ENCODE measurements at places on chromosomes 3 and 15.

DNA sequence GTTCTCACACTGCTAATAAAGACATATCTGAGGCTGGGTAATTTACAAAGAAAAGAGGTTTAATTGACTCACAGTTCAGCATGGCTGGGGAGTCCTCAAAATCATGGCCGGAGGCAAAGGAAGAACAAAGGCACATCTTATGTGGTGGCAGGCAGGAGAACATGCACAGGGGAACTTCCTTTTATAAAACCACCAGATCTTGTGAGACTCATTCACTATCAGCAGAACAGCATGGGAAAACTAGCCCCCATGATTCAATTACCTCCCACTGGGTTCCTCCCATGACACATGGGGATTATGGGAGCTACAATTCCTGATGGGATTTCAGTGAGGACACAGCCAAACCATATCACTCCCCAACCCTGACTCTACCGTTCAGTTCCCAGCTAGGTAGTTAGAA, 59.7 kb upstream of the MINAR1 start:
- DNase-seq = no peak

DNA sequence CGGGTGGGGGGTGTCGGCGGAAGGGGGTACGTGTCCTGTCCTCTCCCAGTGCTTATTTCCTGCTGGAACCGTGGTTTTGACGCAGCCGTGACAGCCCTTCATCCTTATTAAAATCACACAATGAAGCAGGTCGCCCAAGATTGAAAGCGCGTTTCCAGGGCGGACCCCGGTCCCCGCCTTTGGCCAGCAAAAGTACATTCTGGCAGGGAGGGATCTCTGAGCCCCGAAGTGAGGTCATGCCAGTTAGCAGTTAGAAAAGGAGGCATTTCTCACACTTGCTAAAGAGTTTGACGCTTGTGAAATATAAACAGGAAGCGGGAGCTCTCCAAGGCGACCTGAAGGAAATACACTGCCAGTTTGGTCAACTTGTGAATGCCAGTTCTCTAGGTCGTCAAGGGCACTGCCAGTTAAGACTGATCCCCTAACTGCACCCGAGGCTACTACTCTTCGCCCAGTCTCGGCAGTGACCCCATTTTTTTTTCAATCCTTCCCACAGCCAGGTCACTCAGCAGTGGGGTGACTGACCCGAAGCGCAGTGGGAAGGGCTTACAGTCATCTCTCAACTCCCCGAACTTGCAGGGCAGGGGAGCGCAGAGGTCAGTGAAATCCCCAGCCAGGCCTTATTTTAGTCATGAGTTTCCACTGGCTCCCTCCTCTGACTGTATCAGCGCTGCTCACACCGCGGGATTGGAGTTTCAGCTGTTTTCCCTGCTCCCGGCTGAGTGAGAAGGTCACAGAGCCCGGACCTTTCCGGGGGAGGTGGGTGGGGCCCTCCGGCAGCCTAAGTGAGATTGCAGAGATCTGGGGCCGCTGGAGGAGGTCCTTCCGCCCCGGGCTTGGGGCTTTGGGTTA, 2.0 kb upstream of the BHLHE40 start:
- DNase-seq = peak; percentile 80

- no peak for DNase-seq
These were observed 19.6 kb upstream of the RNU6-1 start for GRCh38 chr15:67859331-67859946.

GRCh38 chr15:99170476-99171065, 65.7 kb downstream of the SYNM start:
- no peak for DNase-seq

- DNase-seq = no peak
These were observed 51.8 kb downstream of the CYP11A1 start for GRCh38 chr15:74315626-74316025.
